CD4-positive, alpha-beta T cell (primary cell): ENCODE measurements at places on chromosomes 5 and 9.

DNA sequence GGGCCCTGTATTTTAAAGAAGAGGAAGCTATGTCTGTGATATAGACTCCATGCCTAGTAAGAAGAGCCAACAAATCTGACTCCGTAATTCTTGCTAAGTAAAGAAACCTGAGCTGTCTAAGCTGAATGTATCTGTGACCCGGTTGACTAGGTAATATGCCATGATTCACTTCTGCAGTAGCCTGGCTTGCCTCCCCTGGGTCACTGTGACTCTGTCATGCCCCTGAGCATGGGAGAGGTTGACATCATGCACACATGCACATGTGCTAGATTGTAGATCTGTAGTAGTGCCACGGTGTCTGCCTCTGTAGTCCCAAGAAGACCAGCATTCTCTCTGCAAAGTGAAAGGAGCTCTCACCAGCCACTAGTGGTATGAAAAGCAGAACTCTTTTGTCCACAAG, 9.1 kb downstream of the SLC22A5 start:
- H3K4me3 ChIP-seq, result no peak overlapping the region
- DNase-seq, result no peak
- H3K36me3 ChIP-seq, result peaks cover 5% of the 10 kb centered on the region

DNA sequence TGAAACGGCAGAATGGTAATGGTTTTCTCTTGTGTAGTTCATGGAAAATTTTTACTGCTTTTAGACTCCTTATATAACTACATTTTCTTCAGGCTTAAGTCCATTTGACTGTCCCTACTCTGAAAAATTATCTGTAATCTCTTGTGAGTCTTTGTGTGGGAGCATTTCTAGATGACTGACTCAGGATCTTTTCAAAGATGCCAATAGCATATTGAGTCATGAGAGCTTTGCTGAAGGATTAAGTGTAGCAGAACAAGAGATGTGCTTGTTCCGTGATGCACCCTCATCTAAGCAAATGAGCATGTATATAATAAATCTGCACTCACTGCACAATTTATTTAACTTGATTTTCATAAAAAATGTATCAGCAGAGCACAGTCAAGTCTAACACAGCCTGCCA, 298.7 kb upstream of the CDH6 start:
- H3K27me3 ChIP-seq, result no peaks in the 10 kb centered on the region
- H3K4me3 ChIP-seq, result no peak overlapping the region
- H3K4me1 ChIP-seq, result no peaks in the 10 kb centered on the region
- H3K27ac ChIP-seq, result no peak overlapping the region
- DNase-seq, result no peak
- no peaks in the 10 kb centered on the region for H3K36me3 ChIP-seq

DNA sequence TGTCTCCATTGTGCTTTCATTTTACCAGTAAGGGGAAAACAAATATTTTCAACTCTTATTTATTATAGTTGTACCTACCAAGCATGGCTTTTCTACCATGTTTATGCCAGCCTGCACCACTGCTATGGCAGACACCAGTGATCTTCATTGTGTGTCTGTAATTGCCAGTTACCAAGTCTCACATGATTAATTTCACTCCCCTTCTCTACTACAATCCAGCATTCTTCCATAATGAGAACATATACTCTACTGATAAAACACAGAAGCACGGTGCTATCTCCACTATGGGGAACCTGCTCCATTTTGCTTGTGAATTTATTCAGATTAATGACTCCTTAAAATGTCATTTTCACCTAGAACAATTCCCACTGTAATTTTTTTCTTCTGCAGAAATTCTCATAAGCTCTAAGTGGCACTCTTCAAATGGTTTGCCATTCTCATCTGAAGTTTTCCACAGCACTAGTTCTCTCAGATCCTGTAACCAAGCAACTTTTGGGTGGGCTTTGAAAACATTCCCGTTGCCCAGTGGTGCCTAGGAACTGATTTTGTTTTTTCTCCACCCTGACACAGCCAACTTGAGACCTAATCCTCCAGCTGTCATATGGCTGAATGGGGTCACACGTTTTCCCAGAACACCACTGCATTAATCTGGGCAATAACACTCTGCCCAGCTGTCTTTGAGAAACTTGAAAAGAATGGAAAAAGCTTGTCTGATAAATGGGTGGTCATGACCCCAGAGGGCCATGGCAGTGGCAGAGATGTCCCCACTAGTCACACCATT, 222.7 kb upstream of the RASEF start:
- H3K27me3 ChIP-seq, result no peaks in the 10 kb centered on the region
- no peak for DNase-seq
- no peak overlapping the region for H3K4me3 ChIP-seq
- H3K4me1 ChIP-seq, result no peaks in the 10 kb centered on the region
- H3K36me3 ChIP-seq, result no peaks in the 10 kb centered on the region
- no peak overlapping the region for H3K27ac ChIP-seq

DNA sequence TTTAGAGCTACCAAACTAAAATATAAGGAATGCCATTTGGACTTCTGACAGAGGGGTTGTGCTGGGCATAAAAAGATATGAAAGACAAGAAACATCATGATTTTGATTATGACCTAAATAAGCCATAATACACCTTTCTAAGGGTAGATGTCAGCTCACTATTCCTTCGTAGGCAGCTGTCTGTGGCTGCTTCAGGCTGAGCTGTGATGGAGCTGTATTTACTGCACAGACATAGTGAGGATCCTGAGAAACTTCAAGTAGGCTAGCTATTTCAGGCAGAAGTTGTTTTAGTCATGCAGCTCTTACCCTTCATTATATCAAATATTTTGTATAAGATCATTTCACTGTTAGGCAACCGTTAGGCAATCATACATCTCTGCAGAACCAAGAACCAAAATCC, 511.7 kb downstream of the CDH12 start:
- no peaks in the 10 kb centered on the region for H3K4me1 ChIP-seq
- H3K27me3 ChIP-seq, result no peaks in the 10 kb centered on the region
- no peak overlapping the region for H3K4me3 ChIP-seq
- DNase-seq, result no peak
- no peaks in the 10 kb centered on the region for H3K36me3 ChIP-seq

GRCh38 chr9:20903212-20903611, 128.2 kb downstream of the HACD4 start:
- H3K27ac ChIP-seq, result no peak overlapping the region
- H3K4me1 ChIP-seq, result no peaks in the 10 kb centered on the region
- no peak overlapping the region for H3K4me3 ChIP-seq
- DNase-seq, result no peak
- H3K36me3 ChIP-seq, result no peaks in the 10 kb centered on the region
- H3K27me3 ChIP-seq, result no peaks in the 10 kb centered on the region

DNA sequence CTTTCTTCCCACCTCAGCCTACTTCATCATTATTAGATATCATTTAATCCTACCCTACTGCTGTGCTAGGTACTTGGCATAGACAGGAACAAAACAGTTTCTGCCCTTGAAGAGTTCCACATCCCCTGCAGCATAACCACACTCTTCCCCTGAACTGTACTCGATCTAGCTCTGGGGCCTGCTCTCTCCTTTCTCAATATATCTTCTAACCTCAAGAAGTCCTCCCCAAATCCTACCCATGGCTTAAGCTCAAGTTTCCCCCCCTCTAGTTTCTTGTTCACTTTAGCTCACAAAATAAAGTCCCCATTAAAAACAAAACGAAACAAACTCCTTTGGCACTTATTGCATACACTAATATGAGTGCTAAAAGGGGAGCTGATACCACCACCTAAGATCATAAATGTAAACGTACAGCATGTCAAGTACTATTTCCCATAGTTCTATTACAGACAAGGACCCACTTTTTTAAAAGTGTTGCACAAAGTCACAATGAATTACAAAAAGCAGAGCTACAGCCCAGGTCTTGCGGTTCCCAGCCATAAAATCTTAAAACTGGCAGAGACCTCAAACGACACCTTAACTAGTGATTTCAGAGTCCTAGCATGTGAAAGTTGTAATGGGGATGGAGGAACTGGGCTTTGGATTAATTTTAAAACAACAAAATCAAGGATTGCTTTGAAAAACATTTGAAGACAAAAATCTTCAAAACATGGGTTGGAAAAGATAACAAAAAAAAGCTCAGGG, 80.7 kb downstream of the PTPDC1 start:
- peaks cover 20% of the 10 kb centered on the region for H3K4me1 ChIP-seq
- no peaks in the 10 kb centered on the region for H3K27me3 ChIP-seq
- H3K27ac ChIP-seq, result no peak overlapping the region
- DNase-seq, result no peak

- H3K27ac ChIP-seq, result peak overlapping the region; percentile 49
- no peak for DNase-seq
- no peaks in the 10 kb centered on the region for H3K27me3 ChIP-seq
- H3K4me3 ChIP-seq, result no peak overlapping the region
- H3K4me1 ChIP-seq, result peaks cover 57% of the 10 kb centered on the region
Observed at GRCh38 chr9:92979283-92980056, 32.1 kb downstream of the FGD3 start.

DNA sequence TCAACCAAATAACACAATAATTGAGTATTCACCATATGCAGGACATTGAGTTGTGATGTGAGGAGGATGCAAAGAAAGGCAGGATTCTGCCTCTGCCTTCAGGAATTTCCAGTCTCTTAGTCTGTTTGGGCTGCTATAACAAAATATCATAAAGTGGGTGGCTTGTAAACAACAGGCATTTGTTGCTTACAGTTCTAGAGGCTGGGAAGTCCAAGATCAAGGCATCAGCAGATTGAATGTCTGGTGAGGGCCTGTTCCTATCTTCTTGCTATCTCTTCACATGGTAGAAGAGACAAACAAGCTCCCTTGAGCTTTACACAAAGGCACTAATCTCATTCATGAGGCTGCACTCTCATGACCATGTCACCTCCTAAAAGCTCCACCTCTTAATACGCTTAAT, 360.7 kb downstream of the ARHGEF28 start:
- no peak overlapping the region for H3K4me3 ChIP-seq
- H3K27ac ChIP-seq, result no peak overlapping the region
- no peak for DNase-seq

DNA sequence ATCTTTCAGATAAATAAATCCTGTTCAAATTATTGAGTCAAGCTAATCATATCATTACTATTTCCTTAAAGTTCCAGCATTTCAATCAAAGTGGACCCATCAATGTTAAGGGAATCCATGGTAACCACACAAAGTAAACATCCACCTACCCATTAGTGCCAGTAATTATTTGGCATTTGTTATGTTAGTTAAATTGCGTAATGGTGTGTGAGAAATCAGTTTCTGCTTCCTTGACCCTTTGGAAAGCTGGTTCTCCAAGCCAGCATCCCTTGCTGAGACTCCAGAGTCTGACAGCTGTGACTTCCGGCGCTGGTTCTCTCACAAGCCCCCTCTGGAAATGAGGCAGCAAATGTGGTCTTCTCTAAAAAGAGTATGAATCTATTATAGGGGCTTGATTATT, 308.6 kb upstream of the EFNA5 start:
- DNase-seq, result no peak
- H3K27ac ChIP-seq, result no peak overlapping the region
- H3K27me3 ChIP-seq, result no peaks in the 10 kb centered on the region
- no peaks in the 10 kb centered on the region for H3K4me1 ChIP-seq

GRCh38 chr9:95947118-95947517, 71.6 kb downstream of the ERCC6L2 start:
- H3K4me1 ChIP-seq, result no peaks in the 10 kb centered on the region
- no peak for DNase-seq
- peaks cover 39% of the 10 kb centered on the region for H3K36me3 ChIP-seq
- no peak overlapping the region for H3K4me3 ChIP-seq

DNA sequence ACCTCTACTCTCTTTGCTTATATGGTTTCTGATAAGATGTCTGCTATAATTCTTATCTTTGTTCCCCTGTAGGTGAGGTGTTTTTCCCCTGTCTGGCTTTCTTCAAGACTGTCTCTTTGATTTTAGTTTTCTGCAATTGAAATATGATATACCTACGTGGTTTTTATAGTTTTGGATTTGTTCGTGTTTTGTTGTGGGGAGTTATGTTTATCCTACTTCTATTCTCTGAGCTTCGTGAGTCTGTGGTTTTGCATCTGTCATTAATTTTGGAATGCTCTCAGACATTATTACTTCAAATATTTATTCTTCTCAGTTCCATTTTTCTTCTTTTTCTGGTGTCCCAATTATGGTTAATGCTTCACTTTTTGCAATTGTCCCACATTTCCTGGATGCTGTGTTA, 521.3 kb downstream of the KCTD16 start:
- no peak overlapping the region for H3K4me3 ChIP-seq
- no peaks in the 10 kb centered on the region for H3K36me3 ChIP-seq

DNA sequence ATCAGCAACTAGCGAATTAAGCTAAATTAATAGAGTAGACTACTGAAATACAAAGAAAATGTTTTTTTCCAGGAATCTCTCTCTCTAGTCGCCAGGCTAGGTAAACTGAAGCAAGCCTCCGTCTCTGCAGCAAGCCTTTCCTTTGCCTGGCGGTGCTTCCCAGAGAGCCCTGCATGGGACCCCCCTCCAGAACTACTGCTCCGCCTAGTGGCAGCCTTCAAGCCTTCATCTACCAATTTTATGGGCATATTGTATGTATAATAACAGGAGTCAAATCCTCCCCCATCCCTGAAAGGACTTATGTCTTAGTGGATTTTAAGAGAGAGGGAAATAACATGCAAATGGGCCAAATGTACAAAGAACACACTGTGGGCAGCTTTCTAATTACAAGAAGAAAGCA, 241.9 kb downstream of the SAXO1 start:
- no peak overlapping the region for H3K4me3 ChIP-seq
- H3K27me3 ChIP-seq, result no peaks in the 10 kb centered on the region
- no peaks in the 10 kb centered on the region for H3K4me1 ChIP-seq
- no peak overlapping the region for H3K27ac ChIP-seq

DNA sequence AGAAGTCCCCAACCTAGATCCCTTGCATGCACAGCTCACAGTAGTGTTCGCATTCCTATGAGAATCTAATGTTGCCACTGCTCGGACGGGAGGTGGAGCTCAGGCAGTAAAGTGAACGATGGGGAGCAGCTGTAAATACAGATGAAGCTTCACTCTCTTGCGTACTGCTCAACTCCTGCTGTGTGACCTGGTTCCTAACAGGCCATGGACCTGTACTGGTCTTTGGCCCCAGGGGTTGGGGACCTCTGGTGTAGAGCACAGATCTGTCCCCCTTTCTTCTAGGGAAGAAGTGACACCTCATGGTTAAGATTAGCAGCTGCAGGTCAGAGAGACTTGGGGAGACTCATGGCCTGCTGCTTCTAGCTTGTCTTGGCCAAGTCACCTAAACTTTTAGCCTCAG, 7.1 kb downstream of the ARHGEF28 start:
- H3K4me1 ChIP-seq, result no peaks in the 10 kb centered on the region
- no peak for DNase-seq
- H3K4me3 ChIP-seq, result no peak overlapping the region
- H3K27ac ChIP-seq, result no peak overlapping the region
- no peaks in the 10 kb centered on the region for H3K36me3 ChIP-seq
- peaks cover 23% of the 10 kb centered on the region for H3K27me3 ChIP-seq

- H3K27me3 ChIP-seq, result no peaks in the 10 kb centered on the region
- no peak for DNase-seq
Observed at GRCh38 chr9:18268381-18268780, 205.6 kb upstream of the ADAMTSL1 start.

GRCh38 chr5:59768152-59769040, 125.1 kb downstream of the PDE4D start:
- DNase-seq, result no peak
- H3K27me3 ChIP-seq, result peaks cover 25% of the 10 kb centered on the region
- no peak overlapping the region for H3K27ac ChIP-seq
- peak overlapping the region; percentile 46 for H3K4me3 ChIP-seq
- peaks cover 7% of the 10 kb centered on the region for H3K4me1 ChIP-seq

- no peaks in the 10 kb centered on the region for H3K27me3 ChIP-seq
- H3K27ac ChIP-seq, result no peak overlapping the region
- H3K4me1 ChIP-seq, result peaks cover 32% of the 10 kb centered on the region
- H3K36me3 ChIP-seq, result peaks cover 63% of the 10 kb centered on the region
Observed at GRCh38 chr9:35736201-35736633, 3.8 kb downstream of the CREB3 start.
